ENCODE measurements at places on chromosomes 7 and 10.

DNA sequence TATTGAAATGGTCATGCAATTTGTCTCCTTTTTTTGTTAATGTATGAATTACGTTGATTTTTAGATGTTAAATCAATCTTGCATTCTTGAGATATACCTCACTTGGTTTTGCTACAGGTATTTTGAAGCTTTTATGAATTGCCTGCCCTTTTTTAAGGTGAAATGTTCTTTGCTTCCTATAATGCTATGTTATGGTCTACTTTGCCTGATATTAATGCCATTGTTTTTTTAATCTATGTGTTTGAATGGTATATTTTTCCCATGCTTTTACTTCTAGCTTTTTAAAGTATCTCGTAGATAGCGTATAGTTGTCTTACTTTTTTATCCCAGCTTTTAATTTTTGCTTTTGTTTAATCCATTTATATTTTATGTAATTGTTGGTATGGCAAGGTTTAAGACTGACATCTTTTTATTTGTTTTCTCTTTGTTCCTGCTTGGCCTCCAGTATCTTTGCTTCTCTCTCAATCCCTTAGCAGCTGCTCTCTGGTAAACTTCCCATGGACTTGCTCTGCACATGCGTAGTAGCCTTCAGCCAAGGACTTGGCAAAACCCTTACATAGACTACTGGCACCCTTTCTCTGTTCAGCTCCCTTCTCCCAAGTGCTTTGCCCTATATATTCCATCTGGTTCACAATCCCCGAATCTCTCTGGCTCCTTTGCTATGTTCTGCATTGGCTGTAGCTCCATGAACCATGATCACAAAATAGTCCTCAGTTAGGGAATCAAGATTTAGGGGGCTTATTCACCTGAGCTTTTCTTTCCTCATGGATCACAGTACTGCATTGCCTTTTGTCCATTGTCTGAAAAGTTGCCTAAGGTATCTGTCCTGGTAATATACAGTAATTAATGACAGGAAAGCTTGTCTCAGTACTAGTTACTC is 8.4 kb downstream of the TRIM24 start:
- no peak for DNase-seq

- no peak for DNase-seq
These were observed 65.9 kb downstream of the CREB3L2 start for GRCh38 chr7:137935884-137936508.

DNA sequence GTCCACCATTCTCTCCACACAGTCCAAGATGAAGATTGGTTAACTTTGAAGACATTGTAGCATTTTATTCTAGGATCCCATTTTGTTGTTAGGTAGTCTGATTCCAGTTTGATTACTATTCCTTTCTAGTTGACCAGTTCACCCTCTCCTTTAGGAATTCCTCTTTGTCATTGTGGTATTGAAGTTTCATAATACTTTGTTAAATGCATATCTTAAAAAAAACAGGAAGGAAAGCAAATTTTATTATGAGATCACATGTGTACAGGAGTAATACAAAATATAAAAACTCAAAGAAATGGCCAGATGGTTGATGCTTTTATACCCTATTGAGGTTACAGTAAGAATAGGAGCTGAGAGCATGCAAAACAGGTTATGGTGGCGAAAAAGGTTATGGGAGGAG is 15.5 kb upstream of the SEMA3C start:
- no peak for DNase-seq

DNA sequence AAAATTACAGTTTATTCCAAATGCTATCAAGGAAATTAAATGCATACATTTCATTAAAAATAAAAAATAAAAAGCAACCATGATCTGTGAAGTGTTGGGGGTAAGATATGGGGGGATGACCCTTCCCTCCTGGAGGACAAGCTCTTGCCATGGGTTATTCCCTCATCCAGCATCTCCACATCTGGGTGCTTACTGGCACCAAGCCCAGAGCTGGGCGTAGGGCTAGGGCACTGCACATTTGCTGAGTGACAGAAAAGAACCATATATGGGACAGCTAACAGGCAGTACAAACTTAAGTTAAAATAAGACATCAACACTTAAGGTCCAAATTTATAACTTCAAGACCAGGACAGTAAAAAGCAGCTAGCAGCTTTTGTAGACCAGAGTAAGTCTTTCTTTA is 10.2 kb downstream of the CCDC6 start:
- no peak for DNase-seq

GRCh38 chr10:113459626-113460280 is 93.1 kb upstream of the HABP2 start:
- DNase-seq, result no peak

DNA sequence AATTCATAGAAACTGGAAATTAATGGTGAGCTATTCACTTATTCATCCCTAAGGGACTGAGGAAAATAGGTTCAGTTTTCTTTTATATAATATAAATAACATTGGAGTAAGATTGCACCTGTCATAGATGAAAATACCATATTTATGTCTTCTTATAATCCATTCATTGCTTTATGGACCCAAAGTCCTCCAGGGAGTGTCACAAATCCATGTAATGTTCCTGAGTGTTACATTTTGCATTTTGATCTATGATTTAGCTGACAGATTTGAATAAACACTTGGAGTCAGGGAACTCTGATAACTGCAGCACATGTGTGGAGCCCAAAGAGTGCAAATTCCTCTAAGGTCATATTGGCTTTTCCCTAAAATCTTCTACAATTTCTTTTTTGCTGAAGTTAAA is 484.3 kb downstream of the MDFIC start:
- no peak for DNase-seq

GRCh38 chr7:93882468-93882867 is 8.1 kb downstream of the TFPI2 start:
- DNase-seq, result no peak

- DNase-seq, result no peak
These were observed 277.6 kb downstream of the KCNMA1 start for GRCh38 chr10:77359950-77360520.

- DNase-seq, result no peak
These were observed 26.3 kb downstream of the NPTX2 start for GRCh38 chr7:98643236-98643985.

Data from HuH-7.5 (cell line).